ENCODE measurements at places on chromosomes 2 and 18. TPM values are rescaled to one million over a fixed set of nuclear protein-coding genes. Genes with fewer than 3 reads are reported as not detected.

Gene TPGS2
- 93.3 TPM for total RNA-seq

- no peak overlapping the region for H3K4me3 ChIP-seq
- no peaks in the 10 kb centered on the region for H3K27me3 ChIP-seq
- H3K4me1 ChIP-seq: no peaks in the 10 kb centered on the region
- no peaks in the 10 kb centered on the region for H3K36me3 ChIP-seq
- no peak for DNase-seq
- H3K27ac ChIP-seq: no peak overlapping the region
Observed at GRCh38 chr2:136045344-136045743, 59.9 kb upstream of the DARS1 start.

GRCh38 chr2:169302364-169302763, 60.0 kb downstream of the LRP2 start:
- no peaks in the 10 kb centered on the region for H3K27me3 ChIP-seq
- H3K4me1 ChIP-seq: no peaks in the 10 kb centered on the region
- DNase-seq: no peak
- no peaks in the 10 kb centered on the region for H3K36me3 ChIP-seq

Gene SP140
- 79.0 TPM for total RNA-seq

- no peak for DNase-seq
- H3K4me3 ChIP-seq: no peak overlapping the region
- H3K36me3 ChIP-seq: no peaks in the 10 kb centered on the region
- H3K4me1 ChIP-seq: peaks cover 40% of the 10 kb centered on the region
Observed at GRCh38 chr2:218996937-218997336, 3.7 kb upstream of the CRYBA2 start.

GRCh38 chr2:134268265-134268664, 14.4 kb downstream of the MGAT5 start:
- DNase-seq: no peak
- H3K4me3 ChIP-seq: no peak overlapping the region
- no peaks in the 10 kb centered on the region for H3K27me3 ChIP-seq
- H3K27ac ChIP-seq: no peak overlapping the region
- H3K36me3 ChIP-seq: peaks cover 45% of the 10 kb centered on the region
- H3K4me1 ChIP-seq: peaks cover 12% of the 10 kb centered on the region

DNA sequence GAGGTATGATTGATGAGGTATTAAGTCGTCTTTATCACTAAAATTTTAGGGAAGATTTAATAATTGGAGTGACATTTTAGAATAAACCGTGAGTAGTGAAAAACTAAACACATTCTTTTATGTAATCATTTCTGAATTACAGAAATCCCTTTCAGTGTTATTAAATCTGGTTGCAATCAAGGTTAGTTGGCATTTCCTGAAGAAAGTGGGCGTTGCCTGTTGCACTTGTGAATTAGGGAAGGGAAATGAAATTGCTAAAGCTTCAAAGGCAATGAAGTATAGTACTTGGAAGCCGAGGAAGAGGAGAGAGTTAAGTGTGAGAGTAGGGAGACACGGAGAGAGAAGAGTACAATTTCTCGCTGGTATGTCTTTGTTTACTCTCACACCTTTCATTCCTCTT, 274.5 kb downstream of the SLC8A1 start:
- H3K27me3 ChIP-seq: no peaks in the 10 kb centered on the region
- H3K36me3 ChIP-seq: no peaks in the 10 kb centered on the region
- no peaks in the 10 kb centered on the region for H3K4me1 ChIP-seq
- no peak for DNase-seq
- no peak overlapping the region for H3K27ac ChIP-seq

DNA sequence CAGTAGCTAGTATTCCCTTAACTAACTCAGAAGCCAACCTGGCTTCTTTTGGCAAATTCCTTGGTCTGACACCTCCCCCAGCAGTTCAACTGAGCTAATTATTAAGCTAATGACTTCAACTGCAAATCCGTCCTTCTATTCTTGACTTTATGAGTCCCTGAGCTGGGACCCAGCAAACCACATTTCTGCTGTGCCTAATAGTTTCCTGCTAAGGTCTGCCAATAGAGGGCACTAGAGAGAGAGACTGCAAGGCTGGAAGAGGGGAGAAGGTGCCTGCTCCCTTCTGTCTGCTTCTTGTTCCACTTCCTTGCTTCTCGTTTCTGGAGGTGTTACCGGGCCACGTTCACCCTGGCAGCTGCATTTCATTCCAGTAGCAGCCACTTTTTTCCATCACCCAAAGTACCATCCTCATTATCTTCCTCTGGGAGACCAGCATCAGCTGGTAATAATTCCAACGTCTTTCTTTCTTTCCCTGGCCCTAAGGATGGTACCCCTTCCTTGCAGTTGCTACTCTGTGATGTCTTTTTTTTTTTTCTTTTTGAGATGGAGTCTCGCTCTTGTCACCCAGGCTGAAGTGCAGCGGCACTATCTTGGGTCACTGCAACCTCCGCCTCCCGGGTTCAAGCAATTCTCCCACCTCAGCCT, 352.0 kb downstream of the TNS1 start:
- no peaks in the 10 kb centered on the region for H3K36me3 ChIP-seq
- DNase-seq: no peak
- H3K4me1 ChIP-seq: peaks cover 4% of the 10 kb centered on the region

Gene MROH2A
- not detected for total RNA-seq

GRCh38 chr2:226154610-226155009, 645.0 kb downstream of the IRS1 start:
- no peaks in the 10 kb centered on the region for H3K4me1 ChIP-seq
- H3K4me3 ChIP-seq: no peak overlapping the region
- no peaks in the 10 kb centered on the region for H3K36me3 ChIP-seq
- DNase-seq: no peak
- H3K27ac ChIP-seq: no peak overlapping the region

GRCh38 chr2:10887476-10887875, 24.3 kb upstream of the KCNF1 start:
- H3K4me1 ChIP-seq: no peaks in the 10 kb centered on the region
- H3K27ac ChIP-seq: no peak overlapping the region
- peaks cover 4% of the 10 kb centered on the region for H3K27me3 ChIP-seq
- no peak for DNase-seq

- H3K36me3 ChIP-seq: no peaks in the 10 kb centered on the region
- no peaks in the 10 kb centered on the region for H3K27me3 ChIP-seq
- no peak overlapping the region for H3K4me3 ChIP-seq
- DNase-seq: no peak
Observed at GRCh38 chr2:235055891-235056516, 104.2 kb downstream of the SH3BP4 start.

Gene CCDC141
- 9.7 TPM for total RNA-seq

- DNase-seq: no peak
- peaks cover 69% of the 10 kb centered on the region for H3K27me3 ChIP-seq
- H3K36me3 ChIP-seq: no peaks in the 10 kb centered on the region
Observed at GRCh38 chr2:17538022-17538843, 2.3 kb upstream of the VSNL1 start.

- H3K4me3 ChIP-seq: no peak overlapping the region
- H3K4me1 ChIP-seq: no peaks in the 10 kb centered on the region
- no peak overlapping the region for H3K27ac ChIP-seq
- DNase-seq: no peak
- H3K36me3 ChIP-seq: no peaks in the 10 kb centered on the region
- H3K27me3 ChIP-seq: no peaks in the 10 kb centered on the region
Observed at GRCh38 chr18:40346146-40346545, 1608.9 kb upstream of the PIK3C3 start.

DNA sequence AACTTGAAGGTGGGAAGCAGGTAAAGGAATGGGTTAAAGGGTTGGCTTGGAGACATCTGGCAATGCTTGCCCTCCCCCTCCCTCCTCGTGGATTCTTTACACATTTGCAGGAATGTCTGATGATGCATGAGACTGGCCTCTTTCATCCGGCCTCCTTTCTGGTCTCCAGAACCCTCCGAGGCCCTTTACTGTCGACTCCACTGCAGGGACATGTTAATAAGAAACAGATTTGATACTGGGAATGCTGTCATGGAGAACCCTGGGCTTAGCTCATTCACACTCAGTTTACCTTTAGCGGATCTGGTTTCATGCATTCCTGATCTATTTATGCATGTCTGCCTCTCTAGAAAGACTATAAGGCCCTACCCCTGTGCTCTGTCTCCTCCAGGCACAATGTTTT, 238.7 kb downstream of the TGIF1 start:
- no peaks in the 10 kb centered on the region for H3K36me3 ChIP-seq
- DNase-seq: no peak
- no peaks in the 10 kb centered on the region for H3K27me3 ChIP-seq
- H3K27ac ChIP-seq: no peak overlapping the region
- H3K4me3 ChIP-seq: no peak overlapping the region
- H3K4me1 ChIP-seq: no peaks in the 10 kb centered on the region

Gene CNPPD1
- 80.1 TPM for total RNA-seq

Gene MC5R
- total RNA-seq: not detected

Gene NEU2
- not detected for total RNA-seq

DNA sequence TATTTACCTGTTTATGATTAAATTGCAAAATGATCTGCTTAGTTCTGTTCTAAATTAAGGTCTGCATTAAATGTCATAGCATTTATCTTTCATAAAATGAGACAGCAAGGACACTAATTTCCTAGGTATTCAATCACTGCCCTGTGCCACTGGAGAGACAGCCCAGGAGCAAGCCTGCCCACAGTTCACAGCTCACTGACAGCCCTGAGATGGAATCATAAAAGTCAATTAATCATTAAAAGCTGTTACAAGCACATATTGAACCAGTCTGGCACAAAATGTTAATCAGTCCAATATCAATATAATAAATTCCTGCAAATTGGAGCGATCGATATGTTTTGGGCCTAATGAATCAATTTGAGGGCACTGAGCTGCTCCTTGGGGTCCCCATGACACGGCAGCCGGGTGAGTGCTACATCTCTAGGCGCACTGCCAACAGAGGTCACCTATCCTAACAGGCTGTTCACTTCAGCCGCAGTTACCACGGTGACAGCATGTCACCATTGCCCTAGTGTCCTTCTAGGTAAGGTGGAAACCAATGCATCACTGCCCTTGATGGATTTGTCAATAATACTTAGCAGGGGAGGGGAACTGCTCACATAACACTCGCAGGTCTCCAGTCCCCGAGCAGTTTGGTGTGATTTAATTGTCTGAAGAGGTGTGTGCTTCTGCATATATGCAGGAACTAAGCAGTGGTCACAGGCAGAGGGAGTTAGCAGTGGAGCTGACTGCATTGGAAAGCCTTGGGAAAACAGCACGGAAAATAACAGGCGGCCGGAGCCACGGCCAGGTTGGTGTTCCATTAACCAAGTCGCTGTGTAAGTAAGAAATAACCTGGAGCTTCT, 47.3 kb downstream of the POU3F3 start:
- H3K4me1 ChIP-seq: no peaks in the 10 kb centered on the region
- H3K27ac ChIP-seq: no peak overlapping the region
- H3K27me3 ChIP-seq: no peaks in the 10 kb centered on the region
- no peak overlapping the region for H3K4me3 ChIP-seq
- H3K36me3 ChIP-seq: no peaks in the 10 kb centered on the region

Gene ZC3H15
- total RNA-seq: 53.1 TPM

DNA sequence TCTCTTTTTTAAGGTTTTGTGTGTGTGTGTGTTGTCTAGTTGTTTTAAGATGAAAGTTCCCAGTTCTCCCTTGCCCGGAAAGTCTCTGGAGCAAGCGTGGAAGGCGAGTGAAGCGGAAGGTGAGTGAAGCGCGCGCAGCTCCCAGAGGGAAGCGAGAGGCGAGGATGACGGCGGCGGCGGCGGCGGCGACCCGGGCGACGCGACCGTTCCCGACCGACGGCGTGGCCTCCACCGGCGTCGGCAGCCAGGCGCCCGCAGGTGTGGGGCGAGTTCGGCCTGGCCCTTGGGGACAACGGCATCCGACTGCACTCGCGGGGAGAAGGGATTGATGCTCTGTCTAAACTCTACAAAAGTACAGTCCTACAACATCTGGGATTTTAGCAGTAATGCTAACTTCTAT, 321.9 kb downstream of the CELF4 start:
- H3K27me3 ChIP-seq: peaks cover 5% of the 10 kb centered on the region
- no peaks in the 10 kb centered on the region for H3K4me1 ChIP-seq
- DNase-seq: peak; percentile 64
- H3K36me3 ChIP-seq: no peaks in the 10 kb centered on the region
- H3K4me3 ChIP-seq: no peak overlapping the region
- H3K27ac ChIP-seq: no peak overlapping the region

DNA sequence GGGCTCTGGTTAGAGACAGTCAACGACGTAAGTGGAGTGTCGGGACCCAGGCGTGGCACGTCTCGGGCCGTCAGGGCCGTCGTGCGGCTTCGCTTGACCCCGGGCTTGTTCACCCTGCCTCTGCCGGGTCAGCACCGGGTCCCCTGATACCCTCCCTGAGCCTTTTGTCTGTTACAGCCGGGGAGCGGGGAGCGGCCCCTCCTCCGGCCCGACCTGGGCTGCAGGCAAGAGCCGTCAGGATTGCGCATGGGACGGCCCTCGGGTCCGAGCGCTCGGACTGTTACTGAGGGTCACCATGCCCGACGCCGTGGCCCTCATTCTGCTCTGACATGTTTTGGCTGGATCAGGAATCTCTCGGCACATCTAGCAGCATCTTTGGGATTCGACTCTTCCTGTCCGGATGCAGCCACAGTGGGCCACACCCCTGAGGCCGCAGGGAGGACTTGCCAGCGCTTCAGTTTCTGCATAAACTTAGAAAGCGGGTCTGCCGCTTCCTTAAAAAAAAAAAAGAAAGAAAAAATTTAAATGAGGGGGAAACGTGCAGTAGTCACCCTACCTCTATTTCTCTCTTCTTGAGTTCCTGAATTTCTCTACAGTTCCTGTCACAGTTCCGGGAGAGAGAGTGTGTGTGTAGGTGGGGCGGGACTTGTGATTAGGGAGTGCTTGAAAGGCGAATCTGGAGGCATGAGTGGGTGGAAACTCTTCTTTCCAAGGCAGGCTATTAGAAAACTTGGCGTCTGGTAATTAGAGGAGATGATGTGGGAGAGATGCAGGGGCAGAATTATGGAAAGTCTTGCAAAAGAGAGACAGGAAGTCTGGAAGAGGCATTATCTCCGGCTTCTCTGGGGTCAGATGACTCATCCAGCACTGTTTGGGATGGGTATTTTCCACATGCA, 909 bp downstream of the TMEM87B start:
- no peak for DNase-seq
- H3K27me3 ChIP-seq: no peaks in the 10 kb centered on the region
- H3K4me1 ChIP-seq: peaks cover 65% of the 10 kb centered on the region

Gene IL36RN
- not detected for total RNA-seq

- no peak overlapping the region for H3K4me3 ChIP-seq
- H3K27ac ChIP-seq: no peak overlapping the region
- DNase-seq: no peak
- no peaks in the 10 kb centered on the region for H3K4me1 ChIP-seq
Observed at GRCh38 chr18:14937271-14937670, 189.3 kb downstream of the ANKRD30B start.

GRCh38 chr2:55511508-55512124, 7.9 kb upstream of the CFAP36 start:
- H3K27me3 ChIP-seq: no peaks in the 10 kb centered on the region

Gene PRSS56
- not detected for total RNA-seq

Gene TNFAIP6
- total RNA-seq: 0.70 TPM

Gene VWA3B
- not detected for total RNA-seq

Data from spleen (tissue), 13 donors.